ENCODE measurements at places on chromosomes 11 and 22. TPM values are rescaled to one million over a fixed set of nuclear protein-coding genes. Genes with fewer than 3 reads are reported as not detected.

The SF3A1 gene
- total RNA-seq, result 255 TPM

The APOL5 gene
- total RNA-seq, result not detected

The MISFA gene
- total RNA-seq, result 2.2 TPM

The APOBEC3B gene
- 43.9 TPM for total RNA-seq

The RASGRP2 gene
- 8.2 TPM for total RNA-seq

The TTLL1 gene
- total RNA-seq, result 6.7 TPM

Measured in activated CD4-positive, alpha-beta memory T cell treated with anti-CD3 and anti-CD28 coated beads for 36 hours (primary cell).